Fibroblast of the aortic adventitia (primary cell): ENCODE measurements at places on chromosomes 3 and 15.
A peak's percentile ranks its signal among the peaks of the same experiment; 100 is the strongest.

DNA sequence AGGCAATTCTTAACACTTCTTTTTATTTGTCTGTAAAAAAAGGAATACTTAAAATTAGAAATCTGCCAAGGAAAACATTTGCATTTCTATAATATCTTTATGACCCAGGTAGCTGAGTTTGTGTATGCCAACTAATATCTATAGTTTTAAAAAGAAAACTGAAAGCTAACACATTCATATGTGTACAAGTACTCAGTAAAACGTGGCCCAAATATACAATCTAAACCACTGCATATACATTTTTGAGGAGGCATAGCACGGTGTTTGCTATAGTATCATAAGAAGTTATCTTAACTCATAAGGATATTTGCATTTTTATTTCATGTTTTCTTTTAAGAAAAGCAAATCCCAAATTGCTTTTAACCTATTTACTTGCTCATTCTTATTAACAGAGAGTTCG, 172.7 kb downstream of the ZBTB20 start:
- DNase-seq = no peak

DNA sequence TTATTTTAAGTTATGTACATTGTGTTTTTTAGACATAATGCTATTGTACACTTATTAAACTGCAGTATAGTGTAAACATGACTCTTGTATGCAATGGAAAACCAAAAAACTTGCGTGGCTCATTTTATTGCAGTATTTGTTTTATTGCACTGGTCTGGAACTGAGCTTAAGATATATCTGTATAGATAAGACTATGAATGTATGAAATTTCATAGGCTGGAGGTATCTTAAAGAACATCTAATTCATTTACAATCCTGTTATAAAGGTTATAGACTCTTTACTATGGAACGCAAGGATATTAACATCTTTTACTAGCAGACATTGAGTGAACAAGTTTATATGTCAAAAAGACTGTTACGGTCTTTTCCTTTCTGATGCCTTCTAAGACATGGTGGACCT, 459.4 kb downstream of the IL5RA start:
- no peak for DNase-seq

GRCh38 chr3:10004506-10004905, 17.9 kb upstream of the EMC3 start:
- DNase-seq = no peak

GRCh38 chr3:39065197-39065596, 13.4 kb downstream of the WDR48 start:
- peak; percentile 39 for DNase-seq

DNA sequence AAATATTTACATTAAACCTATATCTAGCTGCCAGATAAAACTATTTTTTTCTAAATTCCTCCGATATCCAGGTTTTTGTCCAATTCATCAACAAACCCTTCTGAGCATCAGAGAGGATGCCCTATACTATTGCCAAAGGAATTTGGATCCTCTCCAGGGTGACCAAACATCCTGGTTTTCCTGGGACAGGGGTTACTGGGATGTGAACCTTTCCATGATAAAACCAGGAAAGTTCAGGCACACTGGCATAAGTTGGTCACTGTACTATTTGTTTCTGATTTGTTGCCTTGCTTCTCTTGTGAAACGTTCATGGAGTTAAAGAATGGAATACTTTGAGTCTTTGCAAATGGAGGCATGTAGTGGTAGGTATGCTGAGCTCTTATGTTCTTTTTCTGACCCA, 63.5 kb downstream of the TLNRD1 start:
- DNase-seq = no peak

GRCh38 chr15:31352911-31353811, 26.5 kb downstream of the KLF13 start:
- peak; percentile 92 for DNase-seq

- peak; percentile 77 for DNase-seq
Measured at GRCh38 chr3:127655641-127656040, 17.1 kb upstream of the ABTB1 start.

- no peak for DNase-seq
Measured at GRCh38 chr15:45351227-45351626, 27.1 kb downstream of the GATM start.

GRCh38 chr3:101037613-101038012, 44.4 kb upstream of the ABI3BP start:
- no peak for DNase-seq

DNA sequence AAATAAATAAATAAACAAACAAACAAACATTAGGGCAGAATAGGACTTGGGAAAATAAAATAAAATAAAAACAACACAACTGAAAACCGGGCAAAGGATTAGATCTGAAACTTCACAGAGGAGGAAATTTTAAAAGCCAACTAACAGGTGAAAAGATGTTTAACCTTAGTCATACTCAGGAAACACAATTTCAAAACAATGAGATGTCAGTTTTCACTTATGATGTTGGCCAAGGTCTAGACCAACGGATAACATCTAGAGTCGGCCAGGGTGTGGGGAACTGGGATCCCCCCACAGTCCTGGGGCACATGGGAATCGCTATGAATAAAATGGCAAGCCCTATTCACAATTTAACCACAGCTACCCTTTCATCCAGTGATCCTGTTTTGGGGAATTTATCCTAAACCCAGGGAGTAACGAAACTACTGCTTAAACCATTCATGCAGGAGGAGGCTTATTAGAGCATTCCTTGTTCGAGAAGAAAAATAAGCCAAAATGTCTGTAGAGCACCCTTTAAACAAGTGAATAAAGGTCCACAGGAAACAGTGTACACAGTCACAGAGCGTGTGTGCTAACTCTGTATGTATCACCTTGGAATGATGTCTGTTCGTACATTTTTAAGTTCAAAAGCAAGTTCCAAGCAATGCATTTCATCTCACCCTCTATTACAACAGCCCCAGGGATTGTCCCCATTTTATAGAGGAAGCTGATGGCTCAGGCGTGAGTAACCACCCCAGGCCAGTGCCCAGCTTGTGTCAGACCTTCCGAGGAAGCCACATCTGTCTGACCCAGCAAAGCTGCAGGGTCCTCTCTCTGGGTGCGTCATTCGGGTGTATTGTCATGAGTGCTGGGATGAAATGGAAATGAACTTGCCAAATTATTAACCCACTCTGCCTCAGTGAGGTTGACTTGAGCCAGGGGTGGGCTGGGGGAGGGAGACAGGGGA, 6.3 kb upstream of the ANPEP start:
- peak; percentile 82 for DNase-seq

DNA sequence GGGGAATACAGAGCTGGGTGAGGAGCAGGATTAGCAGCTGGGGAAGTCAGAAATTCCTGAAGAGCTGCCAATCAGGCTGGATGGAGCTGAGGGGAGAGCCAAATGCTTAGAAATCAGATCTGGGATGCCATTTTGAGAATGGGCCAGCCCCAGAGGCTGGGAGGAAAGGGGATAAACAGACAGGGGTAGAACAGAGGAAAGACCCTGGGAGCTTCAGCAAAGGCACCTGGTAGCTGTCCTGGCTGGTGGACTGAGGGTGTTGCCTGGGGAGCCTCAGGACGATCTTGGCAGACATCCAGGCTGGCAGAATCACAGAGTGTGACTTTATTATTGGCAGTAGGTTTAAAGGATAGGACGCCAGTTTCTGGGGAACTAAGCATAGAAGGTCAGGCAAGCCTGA, 97.8 kb downstream of the SQOR start:
- DNase-seq = no peak

- peak; percentile 67 for DNase-seq
Measured at GRCh38 chr15:52261498-52262242, 33.9 kb downstream of the MYO5C start.

GRCh38 chr15:42220216-42220615, 12.1 kb upstream of the VPS39 start:
- no peak for DNase-seq
